ENCODE measurements at places on chromosomes 7 and 10. TPM values are rescaled to one million over a fixed set of nuclear protein-coding genes. Genes with fewer than 3 reads are reported as not detected.

DNA sequence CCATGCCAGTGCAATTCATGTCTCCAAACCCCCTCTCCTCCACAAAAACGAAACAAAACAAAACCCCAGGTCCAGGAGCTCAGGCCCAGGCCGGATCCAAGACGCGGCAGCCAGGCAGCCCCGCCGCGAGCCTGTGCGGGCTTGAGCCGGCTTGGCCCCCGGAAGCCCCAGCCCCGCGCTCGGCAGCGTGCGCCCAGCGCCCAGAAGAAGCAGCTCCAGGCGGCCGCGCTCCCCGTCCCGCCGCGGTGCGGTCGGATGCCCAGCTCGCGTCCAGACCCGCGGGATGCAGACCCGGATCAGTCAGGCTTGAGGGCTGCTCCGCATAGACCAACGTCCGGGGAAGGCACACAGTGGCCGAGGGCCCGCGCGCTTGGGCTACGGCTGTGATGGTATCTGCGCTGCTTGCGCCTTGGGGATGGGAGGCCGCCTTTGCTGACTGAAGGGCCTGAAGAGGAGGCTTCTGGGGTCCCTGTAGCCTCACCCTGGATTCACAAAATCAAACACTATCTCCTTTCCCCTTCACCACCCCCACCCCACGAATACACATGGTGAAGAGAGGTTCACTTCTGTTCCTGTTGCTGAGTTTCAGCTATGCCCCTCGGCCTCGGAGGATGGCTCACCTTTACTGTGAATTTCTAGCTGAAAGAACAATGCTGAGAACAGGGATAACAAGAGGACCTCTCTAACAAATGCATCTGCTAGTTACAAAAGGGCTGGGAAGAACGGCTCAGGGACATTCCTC, 79.9 kb upstream of the EN2 start:
- no peak overlapping the region for H3K4me3 ChIP-seq
- DNase-seq = no peak
- H3K27ac ChIP-seq = no peak overlapping the region

DNA sequence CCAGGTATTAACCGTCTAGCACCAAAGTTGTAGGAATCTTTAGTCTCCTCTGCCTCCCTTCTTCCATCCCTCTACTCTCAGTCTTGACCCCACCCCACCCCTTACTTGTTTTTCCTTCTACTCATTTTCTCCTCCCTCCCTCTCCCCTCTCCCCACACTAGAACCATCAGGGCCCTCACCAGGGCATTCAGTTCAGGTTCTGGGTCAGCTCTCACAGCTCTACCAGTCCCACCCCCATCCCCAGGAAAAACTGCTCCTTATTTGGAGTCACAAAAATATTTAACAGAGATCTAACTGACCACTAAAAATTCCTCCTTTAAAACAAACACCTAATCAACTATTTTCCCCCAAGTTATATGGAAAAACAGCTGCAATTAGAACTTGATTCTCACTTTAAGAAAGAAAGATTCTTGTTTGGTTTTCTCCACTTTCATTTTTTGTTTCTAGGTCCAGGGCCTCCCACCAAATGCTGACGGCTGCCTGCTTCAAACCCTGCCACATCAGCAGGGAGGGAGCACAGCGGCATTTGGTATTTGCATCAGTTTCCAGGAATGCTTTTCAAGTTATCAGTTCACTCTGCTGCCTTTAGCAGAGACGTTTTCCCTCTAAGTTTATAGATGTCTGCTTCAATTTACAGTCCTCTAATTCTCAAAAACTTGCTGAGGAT, 2.8 kb upstream of the COL1A2 start:
- H3K4me1 ChIP-seq = no peaks in the 10 kb centered on the region
- H3K36me3 ChIP-seq = no peaks in the 10 kb centered on the region
- H3K27ac ChIP-seq = peak overlapping the region; percentile 63
- DNase-seq = no peak
- no peak overlapping the region for H3K4me3 ChIP-seq

- no peaks in the 10 kb centered on the region for H3K36me3 ChIP-seq
- H3K4me1 ChIP-seq = no peaks in the 10 kb centered on the region
- no peak for DNase-seq
- H3K27ac ChIP-seq = no peak overlapping the region
- no peak overlapping the region for H3K4me3 ChIP-seq
- no peaks in the 10 kb centered on the region for H3K27me3 ChIP-seq
These were observed 427.7 kb downstream of the RPS24 start for GRCh38 chr10:78461333-78461732.

INMT gene
- total RNA-seq = 41.4 TPM

AKR1C3 gene
- 12.8 TPM for total RNA-seq

GRCh38 chr10:14039968-14040668, 290.6 kb downstream of the FRMD4A start:
- no peaks in the 10 kb centered on the region for H3K27me3 ChIP-seq
- H3K36me3 ChIP-seq = no peaks in the 10 kb centered on the region
- H3K4me1 ChIP-seq = no peaks in the 10 kb centered on the region
- peak overlapping the region; percentile 61 for H3K27ac ChIP-seq
- no peak for DNase-seq

GRCh38 chr7:83413424-83413823, 235.5 kb downstream of the SEMA3E start:
- no peak overlapping the region for H3K27ac ChIP-seq
- H3K27me3 ChIP-seq = no peaks in the 10 kb centered on the region
- H3K36me3 ChIP-seq = no peaks in the 10 kb centered on the region
- no peak overlapping the region for H3K4me3 ChIP-seq
- H3K4me1 ChIP-seq = no peaks in the 10 kb centered on the region

FAM25C gene
- not detected for total RNA-seq

DNA sequence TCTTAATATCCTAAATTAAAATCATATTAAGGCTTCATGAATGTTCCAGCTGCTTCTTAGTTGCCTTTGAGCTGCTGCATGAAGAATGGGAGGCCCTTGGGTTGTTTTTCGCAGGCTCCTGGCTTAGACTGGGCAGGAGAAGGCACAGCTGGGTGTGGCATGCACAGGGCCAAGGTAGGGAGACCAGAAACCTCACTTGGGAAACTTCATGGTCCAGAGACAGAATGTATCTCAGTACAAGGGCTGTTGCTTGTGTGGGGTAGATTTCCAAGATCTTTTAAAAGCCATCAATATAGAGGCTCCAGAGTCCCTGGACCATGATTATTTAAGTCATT, 49.9 kb downstream of the BUB3 start:
- no peak overlapping the region for H3K4me3 ChIP-seq
- H3K4me1 ChIP-seq = no peaks in the 10 kb centered on the region
- no peaks in the 10 kb centered on the region for H3K27me3 ChIP-seq

- no peak overlapping the region for H3K27ac ChIP-seq
- no peak overlapping the region for H3K4me3 ChIP-seq
- no peaks in the 10 kb centered on the region for H3K36me3 ChIP-seq
- H3K4me1 ChIP-seq = no peaks in the 10 kb centered on the region
These were observed 323.3 kb upstream of the ZNF32 start for GRCh38 chr10:43971981-43972380.

SHTN1 gene
- total RNA-seq = 45.8 TPM

GRCh38 chr7:38199782-38200181, 21.7 kb downstream of the STARD3NL start:
- H3K27me3 ChIP-seq = no peaks in the 10 kb centered on the region
- peaks cover 18% of the 10 kb centered on the region for H3K4me1 ChIP-seq
- H3K4me3 ChIP-seq = no peak overlapping the region
- H3K27ac ChIP-seq = no peak overlapping the region
- no peak for DNase-seq

GRCh38 chr7:26648554-26648953, 215.8 kb downstream of the SKAP2 start:
- H3K27me3 ChIP-seq = no peaks in the 10 kb centered on the region
- no peaks in the 10 kb centered on the region for H3K4me1 ChIP-seq
- H3K36me3 ChIP-seq = no peaks in the 10 kb centered on the region
- DNase-seq = no peak
- no peak overlapping the region for H3K4me3 ChIP-seq

DNA sequence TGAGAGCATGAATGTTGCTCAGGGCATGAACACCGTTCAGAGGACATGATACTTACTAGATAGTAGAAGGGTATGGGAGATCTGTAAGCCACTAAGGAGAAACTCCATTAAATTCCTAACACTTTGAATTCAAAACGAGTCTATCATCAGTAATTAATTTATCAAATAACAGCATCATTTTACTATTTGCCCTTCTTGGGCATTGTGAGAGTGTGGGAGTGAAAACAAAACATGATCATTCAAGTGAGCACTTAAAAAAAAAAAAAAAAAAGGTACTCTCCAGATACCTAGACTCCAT, 20.5 kb upstream of the ASB15 start:
- H3K36me3 ChIP-seq = no peaks in the 10 kb centered on the region
- no peak overlapping the region for H3K27ac ChIP-seq
- H3K4me1 ChIP-seq = no peaks in the 10 kb centered on the region
- no peak for DNase-seq
- no peak overlapping the region for H3K4me3 ChIP-seq
- no peaks in the 10 kb centered on the region for H3K27me3 ChIP-seq

DNA sequence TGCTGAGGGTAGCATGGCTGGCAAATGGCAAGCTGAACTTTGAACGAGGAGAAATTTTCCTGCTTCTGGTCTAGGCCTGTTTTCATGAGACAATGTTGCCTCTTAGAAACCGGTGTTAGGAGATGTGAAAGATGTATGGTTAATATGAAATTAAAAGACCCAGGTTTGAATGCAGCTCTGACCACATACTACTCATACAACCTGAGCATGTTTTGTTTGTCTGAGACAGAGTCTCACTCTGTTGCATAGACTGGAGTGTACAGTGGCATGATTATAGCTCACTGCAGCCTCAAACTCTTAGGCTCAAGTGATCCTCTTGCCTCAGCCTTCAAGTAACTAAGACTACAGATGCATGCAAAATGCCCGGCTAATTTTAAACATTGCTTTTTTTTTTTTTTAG, 193.4 kb upstream of the FZD8 start:
- no peak overlapping the region for H3K4me3 ChIP-seq
- H3K4me1 ChIP-seq = no peaks in the 10 kb centered on the region
- H3K27me3 ChIP-seq = no peaks in the 10 kb centered on the region
- no peak for DNase-seq
- H3K27ac ChIP-seq = no peak overlapping the region

GNAT3 gene
- not detected for total RNA-seq

GRCh38 chr7:45459476-45459875, 114.7 kb upstream of the ADCY1 start:
- no peaks in the 10 kb centered on the region for H3K36me3 ChIP-seq
- H3K4me3 ChIP-seq = no peak overlapping the region
- no peak overlapping the region for H3K27ac ChIP-seq
- no peak for DNase-seq

DNA sequence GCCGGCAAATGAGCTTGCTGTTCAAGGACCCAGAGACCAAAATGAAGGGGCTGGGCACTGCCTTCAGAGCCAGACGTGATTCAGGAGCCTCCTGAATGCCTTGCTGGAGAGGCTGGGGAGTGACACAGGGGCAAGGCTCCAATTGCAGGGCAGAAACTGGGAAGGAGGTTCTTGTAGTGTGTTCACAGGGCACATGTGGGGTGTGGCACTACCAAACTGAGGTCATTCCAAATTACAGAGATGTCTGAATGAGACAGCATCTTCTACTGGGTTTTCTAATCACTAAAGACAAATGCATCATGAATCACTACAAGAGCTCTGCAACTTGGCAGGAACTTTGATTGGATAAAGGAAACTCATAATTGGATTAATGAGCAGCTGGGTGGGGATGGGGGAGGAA, 17.8 kb downstream of the CRTAC1 start:
- DNase-seq = no peak
- H3K27me3 ChIP-seq = peaks cover 2% of the 10 kb centered on the region
- H3K36me3 ChIP-seq = no peaks in the 10 kb centered on the region

Measured in prostate gland (tissue), 2 donors.